ENCODE measurements at places on chromosomes 7 and 10.

GRCh38 chr10:131116991-131117375, 194.5 kb downstream of the TCERG1L start:
- no peak for DNase-seq

- DNase-seq = no peak
Observed at GRCh38 chr7:106356-106755, 86.0 kb upstream of the FAM20C start.

GRCh38 chr7:27150568-27151340, 1.6 kb downstream of the HOXA3 start:
- DNase-seq = peak; percentile 84

DNA sequence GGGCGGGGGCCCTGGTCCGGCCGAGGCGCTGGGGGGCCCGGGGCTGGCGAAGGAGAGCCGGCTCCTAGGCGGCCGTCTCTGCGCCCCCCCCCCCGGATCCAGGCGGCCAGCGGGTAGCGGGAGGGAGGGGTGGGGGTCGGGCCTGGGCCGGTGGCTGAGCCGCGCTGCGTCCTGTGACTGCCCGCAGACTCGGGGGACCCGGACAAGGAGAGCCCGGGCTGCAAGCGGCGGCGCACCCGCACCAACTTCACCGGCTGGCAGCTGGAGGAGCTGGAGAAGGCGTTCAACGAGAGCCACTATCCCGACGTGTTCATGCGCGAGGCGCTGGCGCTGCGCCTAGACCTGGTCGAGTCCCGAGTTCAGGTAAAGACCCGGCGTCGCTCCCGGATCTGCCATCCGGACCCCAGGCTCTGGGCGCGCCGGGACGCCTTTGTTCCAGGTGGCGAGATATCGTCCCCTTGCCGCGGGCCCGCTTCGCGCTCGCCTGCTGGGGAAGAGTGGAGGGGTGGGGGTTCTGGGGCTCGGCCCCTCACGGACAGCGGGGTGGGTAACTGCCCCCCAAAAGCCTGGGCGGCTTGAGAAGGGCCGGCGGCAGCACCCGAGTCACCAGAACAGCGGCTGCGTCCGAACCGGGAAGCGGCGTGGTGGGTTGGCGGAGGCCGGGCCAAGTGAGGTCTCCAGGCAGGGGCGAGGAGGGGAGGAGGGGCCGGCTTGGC, 819 bp downstream of the UNCX start:
- DNase-seq = no peak

GRCh38 chr7:12578930-12579640, 8.6 kb downstream of the SCIN start:
- no peak for DNase-seq
